Thoracic aorta endothelial cell (primary cell): ENCODE measurements at places on chromosomes 2 and 18. TPM values are rescaled to one million over a fixed set of nuclear protein-coding genes. Genes with fewer than 3 reads are reported as not detected.

The CIDEA gene
- total RNA-seq = 1.5 and 2.4 TPM in 2 replicates

The CYBRD1 gene
- 43.6 and 66.2 TPM in 2 replicates for total RNA-seq

The SFT2D3 gene
- 3.2 and 4.9 TPM in 2 replicates for total RNA-seq

The TMEM247 gene
- total RNA-seq = not detected in 2 replicates

The CXCR4 gene
- total RNA-seq = 93.5 and 126 TPM in 2 replicates

The PSTPIP2 gene
- total RNA-seq = 4.7 and 12.9 TPM in 2 replicates

The CD8B2 gene
- total RNA-seq = not detected in 2 replicates

The REG1B gene
- not detected in 2 replicates for total RNA-seq

The MSTN gene
- under 0.01 and 0.07 TPM in 2 replicates for total RNA-seq

The GYPC gene
- total RNA-seq = 0.66 and 2.7 TPM in 2 replicates

The POTEJ gene
- not detected in 2 replicates for total RNA-seq

The RGPD4 gene
- total RNA-seq = not detected in 2 replicates

The TFCP2L1 gene
- total RNA-seq = not detected in 2 replicates

The RAMP1 gene
- total RNA-seq = not detected in 2 replicates

The ABCG8 gene
- total RNA-seq = not detected in 2 replicates

The GCKR gene
- total RNA-seq = 9.2 and 9.6 TPM in 2 replicates

The UGGT1 gene
- total RNA-seq = 120 and 124 TPM in 2 replicates

The COLEC12 gene
- 10.1 and 30.2 TPM in 2 replicates for total RNA-seq

The WDR43 gene
- total RNA-seq = 122 and 144 TPM in 2 replicates

The IL1RN gene
- total RNA-seq = not detected in 2 replicates

The VWA3B gene
- total RNA-seq = 0.07 TPM in 1 of 2 replicates, not detected in the other

The TCF7L1 gene
- total RNA-seq = 10.3 and 12.1 TPM in 2 replicates
